Smooth muscle cell of the pulmonary artery (primary cell): ENCODE measurements at places on chromosomes 5 and 9. TPM values are rescaled to one million over a fixed set of nuclear protein-coding genes. Genes with fewer than 3 reads are reported as not detected.

PSMD5 gene
- 27.3 and 35.1 TPM in 2 replicates for total RNA-seq

PCDHGB6 gene
- 3.9 and 4.8 TPM in 2 replicates for total RNA-seq

PTGES gene
- total RNA-seq, result 6.5 and 21.0 TPM in 2 replicates

SPATA31E1 gene
- not detected in 2 replicates for total RNA-seq

MRPL22 gene
- total RNA-seq, result 12.8 and 14.1 TPM in 2 replicates

IL9 gene
- total RNA-seq, result not detected in 2 replicates

PROB1 gene
- 1.3 and 1.7 TPM in 2 replicates for total RNA-seq

CCL27 gene
- total RNA-seq, result 0.17 TPM in 1 of 2 replicates, not detected in the other

IRX2 gene
- 0.69 and 1.8 TPM in 2 replicates for total RNA-seq

SYK gene
- total RNA-seq, result not detected in 2 replicates

IL6ST gene
- total RNA-seq, result 464 and 599 TPM in 2 replicates

ADAMTS12 gene
- 27.1 and 49.7 TPM in 2 replicates for total RNA-seq

DMAC1 gene
- 4.5 and 5.7 TPM in 2 replicates for total RNA-seq

CPLANE1 gene
- 20.9 and 23.0 TPM in 2 replicates for total RNA-seq

LIX1 gene
- total RNA-seq, result not detected in 2 replicates

CSF2 gene
- total RNA-seq, result 1.9 TPM in 1 of 2 replicates, not detected in the other

MYOT gene
- total RNA-seq, result not detected in 2 replicates

TLX3 gene
- not detected in 2 replicates for total RNA-seq

ATP10B gene
- 0.03 TPM in 1 of 2 replicates, not detected in the other for total RNA-seq

SUSD1 gene
- 31.6 and 38.0 TPM in 2 replicates for total RNA-seq

ENTPD8 gene
- not detected in 2 replicates for total RNA-seq

SLC36A2 gene
- not detected in 2 replicates for total RNA-seq

SLC34A1 gene
- not detected in 2 replicates for total RNA-seq

KIF27 gene
- total RNA-seq, result 3.0 and 3.3 TPM in 2 replicates

ECM2 gene
- total RNA-seq, result 7.0 and 30.7 TPM in 2 replicates

WDR38 gene
- total RNA-seq, result not detected in 2 replicates

INSL6 gene
- total RNA-seq, result not detected in 2 replicates

AMBP gene
- total RNA-seq, result not detected in 2 replicates

ADRB2 gene
- 0.59 and 1.2 TPM in 2 replicates for total RNA-seq

FRRS1L gene
- total RNA-seq, result 0.07 and 0.10 TPM in 2 replicates

C9orf50 gene
- 0.26 and 0.33 TPM in 2 replicates for total RNA-seq

NUTM2G gene
- total RNA-seq, result not detected in 2 replicates

PCDHGA7 gene
- total RNA-seq, result 6.9 and 10.3 TPM in 2 replicates

RIGI gene
- 6.7 and 7.4 TPM in 2 replicates for total RNA-seq

ANKDD1B gene
- total RNA-seq, result 0.96 and 1.2 TPM in 2 replicates

SLC31A2 gene
- 8.6 and 8.9 TPM in 2 replicates for total RNA-seq

RPL35 gene
- 831 and 878 TPM in 2 replicates for total RNA-seq

PCDHB1 gene
- not detected in 2 replicates for total RNA-seq
